ENCODE measurements at places on chromosomes 5 and 9. TPM values are rescaled to one million over a fixed set of nuclear protein-coding genes. Genes with fewer than 3 reads are reported as not detected.

The THBS4 gene
- 4.2 TPM for total RNA-seq

The EFNA5 gene
- total RNA-seq, result 18.4 TPM

The IGFBPL1 gene
- total RNA-seq, result 2.4 TPM

The MOB3B gene
- total RNA-seq, result 8.7 TPM

The PDCD1LG2 gene
- 1.8 TPM for total RNA-seq
